H1 (cell line): ENCODE measurements at places on chromosomes 2 and 18.

DNA sequence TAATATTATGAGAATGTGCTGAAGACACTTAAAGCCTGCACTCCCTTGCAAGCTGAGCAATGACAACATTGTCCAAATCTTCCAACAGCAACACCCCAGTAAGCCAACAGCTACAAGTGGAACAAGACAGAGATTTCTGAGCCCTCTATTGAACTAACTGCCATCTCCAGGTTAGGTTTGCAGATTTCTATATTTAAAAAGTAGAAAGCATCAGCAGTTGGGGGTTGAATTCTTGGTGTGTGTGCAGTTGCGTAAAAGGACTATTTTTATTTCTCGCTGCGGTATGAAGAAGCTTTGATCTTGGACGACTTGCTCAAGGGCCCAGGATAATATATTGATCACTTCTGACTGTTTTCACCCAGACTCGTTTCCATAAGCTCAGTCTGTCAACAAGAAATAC is 106.2 kb upstream of the ZFP36L2 start:
- no peak for DNase-seq

DNA sequence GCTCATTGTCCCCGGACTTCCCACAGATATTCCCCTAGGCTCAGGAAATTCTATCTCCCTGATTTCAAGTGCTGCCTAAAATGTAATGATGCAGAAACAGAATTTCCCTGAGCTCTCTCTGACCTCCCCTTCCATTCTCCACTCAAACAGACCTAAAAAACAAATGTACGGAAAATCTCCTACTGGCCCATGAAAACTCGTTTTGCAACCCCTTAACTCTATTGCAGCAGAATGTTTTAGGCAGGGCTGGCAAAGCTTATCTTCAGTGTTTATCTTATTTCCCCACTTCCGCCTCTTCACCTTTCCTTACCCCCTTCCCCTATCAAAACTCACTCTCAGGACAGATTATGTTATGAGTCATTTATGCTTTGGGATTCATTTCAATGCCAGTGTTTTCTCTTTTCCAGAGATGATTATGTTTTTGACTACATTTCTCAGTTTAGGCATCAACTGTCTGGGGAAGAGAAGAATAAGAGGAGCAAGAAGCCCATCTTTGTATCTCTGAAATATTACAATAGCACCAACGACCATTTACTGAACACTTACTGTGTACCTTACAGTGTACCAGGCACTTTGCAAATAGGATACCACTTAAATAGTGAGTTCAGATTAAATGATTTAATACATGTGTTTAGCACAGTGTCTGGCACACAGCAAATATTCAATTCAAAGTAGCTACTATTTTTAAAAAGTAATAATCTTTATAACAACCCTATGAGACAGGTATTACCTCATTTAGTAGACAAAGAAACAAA is 53.9 kb upstream of the STPG4 start:
- no peak for DNase-seq

GRCh38 chr2:66109419-66109818 is 325.5 kb upstream of the MEIS1 start:
- DNase-seq = no peak

DNA sequence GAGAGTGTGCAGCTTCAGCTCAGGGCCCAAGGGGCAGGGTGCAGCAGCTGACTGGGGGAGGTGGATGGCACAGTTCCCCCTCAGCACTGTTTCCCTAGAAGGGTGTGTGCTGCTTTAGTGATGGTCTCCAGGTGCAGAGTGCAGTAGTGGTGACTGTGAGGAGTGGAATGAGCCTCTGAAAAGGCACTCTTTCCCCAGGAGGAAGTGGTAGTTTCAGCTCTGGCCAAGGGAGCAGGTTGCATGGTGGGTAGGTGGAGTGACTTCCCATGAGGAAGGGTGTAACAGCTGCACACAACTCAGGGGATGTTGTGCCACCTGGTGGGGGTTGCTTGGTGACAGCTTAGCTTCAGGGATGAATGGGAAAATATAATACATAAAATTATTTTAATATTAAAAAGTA is 251.5 kb upstream of the NXPH2 start:
- no peak for DNase-seq

GRCh38 chr2:122216901-122217300 is 461.4 kb downstream of the TSN start:
- no peak for DNase-seq

DNA sequence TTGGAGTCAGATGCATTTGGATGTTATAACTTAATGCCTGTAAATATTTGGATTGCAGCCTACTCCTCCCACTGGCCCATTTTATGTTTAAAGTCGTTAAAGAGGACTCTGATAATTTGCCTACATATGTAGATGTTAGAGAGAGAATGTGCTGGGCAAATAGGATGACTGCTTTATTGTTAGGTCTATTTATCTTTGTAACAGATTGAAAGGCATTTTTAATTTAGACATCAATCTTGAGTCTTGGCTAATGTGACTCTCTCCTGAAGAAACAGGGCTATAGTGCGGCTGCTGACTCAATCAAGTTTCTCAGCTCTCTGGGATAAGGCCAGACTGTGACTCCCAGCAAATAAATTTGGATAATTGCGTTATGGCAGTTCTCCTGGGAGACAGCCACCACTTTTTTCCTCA is 1101.4 kb downstream of the CBLN2 start:
- DNase-seq = no peak

- no peak for DNase-seq
These were observed 138.6 kb upstream of the SERTAD2 start for GRCh38 chr2:64792300-64792699.

- DNase-seq = no peak
These were observed 437.0 kb downstream of the PARD3B start for GRCh38 chr2:204982303-204982702.

GRCh38 chr2:134657650-134658250 is 61.0 kb downstream of the TMEM163 start:
- no peak for DNase-seq

- no peak for DNase-seq
These were observed 41.3 kb downstream of the RRM2 start for GRCh38 chr2:10163498-10164486.

DNA sequence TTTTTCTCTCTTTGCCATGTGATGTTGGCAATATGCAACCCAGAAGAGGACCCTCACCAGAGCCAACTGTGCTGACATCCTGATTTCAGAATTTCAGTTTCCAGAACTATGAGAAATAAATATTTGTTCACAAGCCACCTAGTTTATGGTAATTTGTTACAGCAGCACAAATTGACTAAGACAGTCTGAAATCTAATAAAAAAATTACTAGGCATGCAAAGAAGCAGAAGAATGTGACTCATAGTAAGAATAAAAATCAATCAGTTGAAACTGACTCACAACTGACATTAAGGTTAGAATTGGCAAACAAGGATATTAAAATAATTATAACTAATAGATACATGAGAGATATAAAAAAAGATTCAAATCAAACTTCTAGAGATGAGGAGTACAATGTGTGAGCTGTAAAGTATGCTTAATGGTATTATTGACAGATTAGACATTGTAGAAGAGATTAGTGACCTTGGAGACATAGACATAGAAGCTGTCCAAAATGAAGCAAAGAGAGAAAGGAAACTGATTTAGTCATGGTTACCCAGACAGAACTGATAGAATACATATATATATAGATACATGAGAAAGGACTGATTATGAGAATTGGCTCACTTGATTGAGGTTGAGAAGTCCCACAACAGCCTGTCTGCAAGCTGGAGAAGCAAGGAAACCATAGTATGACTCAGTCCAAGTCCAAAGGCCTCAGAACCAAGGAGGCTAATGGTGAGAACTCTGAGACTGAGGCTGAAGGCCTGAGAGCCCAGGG is 27.8 kb upstream of the TTC39C start:
- DNase-seq = no peak

DNA sequence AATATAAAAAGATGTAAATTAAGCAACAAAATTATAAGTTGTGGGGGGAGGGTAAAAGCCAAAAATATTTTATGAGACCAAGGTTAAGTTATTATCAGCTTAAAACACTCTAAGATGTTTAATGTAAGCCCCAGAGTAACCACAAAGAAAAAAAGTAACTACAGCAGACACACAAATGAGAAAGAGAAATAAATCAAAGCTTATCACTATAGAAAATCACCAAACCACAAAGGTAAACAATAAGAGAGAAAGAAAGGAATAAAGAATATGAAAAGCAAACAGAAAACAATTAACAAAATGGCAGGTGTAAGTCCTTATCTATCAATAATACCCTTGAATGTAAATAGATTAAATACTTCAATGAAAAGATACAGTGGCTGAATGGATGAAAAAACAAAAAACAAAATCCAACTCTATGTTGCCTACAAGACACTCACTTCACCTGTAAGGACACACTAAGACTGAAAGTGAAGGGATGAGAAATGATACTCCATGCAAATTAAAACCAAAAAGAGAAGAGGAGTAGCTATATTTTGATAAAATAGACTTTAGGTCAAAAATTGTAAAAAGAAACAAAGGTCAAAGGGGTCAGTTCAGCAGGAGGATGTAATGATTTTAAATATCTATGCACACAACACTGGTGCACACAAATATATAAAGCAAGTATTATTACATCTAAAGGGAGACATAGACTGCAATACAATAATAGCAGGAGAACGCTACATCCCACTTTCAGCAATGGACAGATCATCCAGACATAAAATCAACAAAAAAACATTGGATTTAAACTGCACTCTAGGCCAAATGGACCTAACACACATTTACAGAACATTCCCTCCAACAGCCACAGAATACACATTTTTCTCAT is 80.7 kb downstream of the PTPN2 start:
- no peak for DNase-seq

DNA sequence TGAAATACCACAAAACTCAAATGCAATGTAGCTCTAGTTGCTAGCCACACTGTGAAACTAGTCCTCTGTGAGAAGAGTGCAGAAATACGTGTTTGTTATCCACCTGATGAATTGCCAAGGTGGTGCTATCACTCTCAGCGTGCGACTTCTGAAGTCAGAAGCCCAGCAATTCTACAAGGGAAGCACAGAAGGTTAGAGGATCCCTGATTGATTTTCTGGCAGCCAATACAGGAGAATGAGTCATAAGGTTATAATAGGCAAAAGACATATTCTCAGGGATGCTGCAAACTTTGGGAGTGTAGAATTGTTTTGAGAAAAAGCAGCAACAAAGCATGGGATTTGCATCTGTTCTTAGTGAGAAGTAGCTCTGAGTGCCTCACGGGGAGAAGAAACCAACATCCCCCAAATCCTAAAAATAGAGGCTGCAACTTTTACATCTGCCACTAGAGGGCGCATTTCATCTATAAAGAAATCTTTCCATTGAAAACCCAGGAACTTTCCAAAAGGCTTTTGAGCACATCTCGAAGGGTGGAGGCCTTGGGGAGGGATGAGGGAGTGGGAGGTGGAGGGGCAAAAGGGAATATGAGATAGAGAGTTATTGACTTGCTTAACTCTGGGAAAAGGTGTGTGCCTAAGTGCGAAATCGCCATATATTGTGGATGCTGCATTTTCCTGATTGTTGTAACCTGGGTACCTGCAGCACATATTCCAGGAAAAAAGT is 78.0 kb downstream of the TMEM182 start:
- DNase-seq = no peak

- DNase-seq = no peak
These were observed 20.6 kb upstream of the LOXHD1 start for GRCh38 chr18:46677611-46678010.

- DNase-seq = peak; percentile 87
These were observed 69.5 kb upstream of the PSMD14 start for GRCh38 chr2:161238560-161239325.

DNA sequence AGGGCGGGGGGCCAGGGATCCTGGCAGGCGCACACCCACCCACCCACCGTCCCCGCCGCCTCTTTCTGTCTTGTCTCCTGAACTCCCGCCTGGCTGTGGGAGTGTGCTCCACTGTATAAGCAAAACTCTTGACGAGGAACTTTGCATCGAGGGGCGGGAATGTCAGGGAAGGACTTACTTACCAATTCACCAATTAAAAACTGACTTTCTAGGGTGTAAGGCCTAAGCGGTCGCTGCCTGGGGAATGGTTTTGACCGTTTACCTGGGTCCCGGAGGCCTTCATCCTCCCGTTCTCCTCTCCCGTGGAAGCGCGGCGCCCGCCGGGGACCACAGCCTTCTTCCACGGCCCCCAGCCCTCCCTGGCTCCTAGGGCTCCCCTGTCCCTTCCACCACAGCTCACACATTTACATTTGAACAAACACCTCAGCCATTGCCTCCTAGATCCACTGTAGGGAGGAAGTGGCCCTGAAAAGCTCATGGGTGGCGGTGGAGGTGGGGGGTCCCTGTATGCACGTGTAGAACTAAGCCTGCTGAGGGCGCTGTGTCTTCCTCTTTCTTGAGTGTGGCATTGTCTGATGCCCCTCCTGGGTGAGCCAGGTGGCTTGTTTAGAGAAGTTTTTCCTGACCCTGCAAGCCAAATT is 8.9 kb downstream of the ASIC4 start:
- no peak for DNase-seq

DNA sequence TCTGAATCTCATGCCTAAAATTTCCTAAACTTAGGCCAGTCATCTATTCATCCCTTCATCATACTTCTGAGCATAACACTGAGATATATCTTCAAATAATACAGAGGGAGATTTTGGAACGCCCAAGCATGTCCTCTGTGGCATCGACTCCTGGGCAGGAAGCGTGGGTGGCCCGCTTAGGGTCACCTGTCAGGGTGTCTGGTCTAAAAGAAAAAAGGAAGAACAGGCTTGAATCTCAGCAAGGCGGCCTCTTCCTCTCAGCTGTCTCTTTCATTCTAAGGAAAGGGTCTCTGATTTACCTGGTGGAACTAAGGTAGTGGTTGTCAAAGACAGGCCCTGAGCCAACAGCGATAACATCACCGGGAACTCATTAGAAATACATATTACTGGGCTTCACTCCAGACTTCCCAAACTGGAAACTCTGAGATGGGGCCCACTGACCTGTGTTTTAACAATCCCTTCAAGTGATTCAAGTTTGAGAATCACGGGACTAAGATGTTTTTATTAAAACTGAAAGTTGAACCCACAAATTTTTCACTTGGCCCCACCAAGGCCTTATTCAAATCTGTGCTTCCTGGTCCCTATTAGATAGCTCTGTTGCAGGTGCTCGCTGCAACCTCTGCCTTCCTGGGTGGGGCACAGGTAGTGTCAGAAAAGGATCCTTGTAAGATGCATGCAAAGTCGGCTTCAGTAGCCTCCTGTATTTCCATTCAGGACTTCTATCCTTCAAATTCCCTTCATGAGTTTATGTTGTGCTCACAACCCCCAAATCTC is 162.3 kb upstream of the CCDC68 start:
- DNase-seq = no peak

DNA sequence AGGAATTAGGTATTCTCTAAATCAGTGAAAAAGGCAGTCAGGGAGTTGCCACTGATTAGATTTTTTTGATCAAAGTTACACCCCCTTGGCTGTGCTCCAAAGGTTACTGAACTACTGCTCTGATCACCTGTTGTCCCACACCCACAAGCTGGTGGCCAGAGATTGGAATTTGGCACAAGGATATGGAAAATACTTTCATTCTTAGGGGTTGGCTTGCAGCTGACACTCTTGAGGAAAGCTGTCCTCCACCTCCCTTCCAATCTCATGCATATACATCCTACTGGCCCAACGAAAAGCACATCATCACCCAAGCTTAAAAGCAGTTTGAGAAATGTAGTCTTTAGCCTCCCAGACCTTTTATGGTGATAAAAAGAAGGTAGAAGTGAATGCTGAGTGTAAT is 329.5 kb upstream of the CHAC2 start:
- DNase-seq = no peak

GRCh38 chr2:15031745-15032240 is 399.3 kb downstream of the LRATD1 start:
- DNase-seq = no peak

- DNase-seq = no peak
These were observed 87.9 kb upstream of the ITGA6 start for GRCh38 chr2:172339371-172340010.

GRCh38 chr18:75618146-75618545 is 190.6 kb upstream of the SMIM21 start:
- no peak for DNase-seq
